ENCODE measurements at places on chromosomes 4 and X.

GRCh38 chr4:86326400-86326799, 33.5 kb downstream of the MAPK10 start:
- no peak for DNase-seq

DNA sequence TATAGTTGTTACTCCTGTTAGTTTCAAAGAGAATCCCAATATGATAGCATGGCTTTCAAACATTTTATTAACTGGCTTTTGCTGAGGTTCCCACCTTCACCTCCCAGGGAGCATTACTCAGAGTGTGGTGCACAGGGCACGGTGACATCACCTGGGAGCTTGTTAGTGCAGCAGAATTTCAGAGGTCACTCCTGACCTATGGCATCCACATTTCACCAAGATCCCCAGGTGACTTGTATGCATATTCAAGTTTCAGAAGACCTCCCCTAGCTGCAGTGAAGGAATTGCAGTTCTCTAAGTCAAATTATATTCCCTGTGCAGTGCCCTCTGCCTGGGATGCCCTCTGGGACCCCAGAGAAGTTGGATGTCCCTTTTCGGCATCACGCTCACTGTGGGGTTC, 29.7 kb upstream of the LNX1 start:
- no peak for DNase-seq

DNA sequence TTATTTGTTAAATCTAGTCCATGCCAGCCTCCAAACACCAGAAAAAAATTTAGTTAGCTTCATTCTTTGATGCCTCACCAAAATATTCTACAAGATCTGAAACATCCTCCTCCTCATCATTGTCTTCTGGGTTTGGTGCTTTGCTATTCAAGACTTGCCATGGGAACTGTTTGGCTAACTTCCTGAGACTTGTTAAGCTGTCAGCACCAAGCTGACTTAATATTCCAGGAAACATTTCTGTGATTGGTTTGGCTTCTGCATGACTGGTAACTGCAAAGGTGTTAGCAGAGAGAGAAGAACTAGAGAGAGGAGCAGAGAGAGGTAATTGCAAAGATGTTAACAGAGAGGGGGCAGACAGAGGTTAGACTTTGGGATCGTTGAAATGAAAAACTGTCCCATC, 101.3 kb downstream of the PALLD start:
- no peak for DNase-seq

GRCh38 chrX:17768997-17769396, 31.7 kb downstream of the SCML1 start:
- DNase-seq = no peak

- no peak for DNase-seq
These were observed 102.0 kb downstream of the CBR4 start for GRCh38 chr4:168908093-168908492.

GRCh38 chr4:159117564-159117963, 14.7 kb downstream of the RAPGEF2 start:
- no peak for DNase-seq

DNA sequence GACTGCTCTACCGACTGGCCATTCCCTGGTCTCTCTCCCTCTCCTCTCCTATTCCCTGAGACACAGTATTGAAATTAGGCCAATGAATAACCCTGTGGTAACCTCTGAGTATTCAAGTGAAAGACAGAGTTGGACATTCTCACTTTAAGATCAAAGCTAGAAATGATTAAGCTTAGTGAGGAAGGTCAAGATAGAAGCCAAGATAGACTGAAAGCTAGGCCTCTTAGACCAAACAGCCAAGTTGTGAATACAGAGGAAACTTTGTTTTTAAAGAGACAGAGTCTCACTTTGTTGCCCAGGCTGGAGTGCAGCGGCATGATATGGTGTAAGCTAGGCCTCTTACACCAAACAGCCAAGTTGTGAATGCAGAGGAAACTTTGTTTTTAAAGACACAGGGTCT, 64.6 kb downstream of the KDM6A start:
- no peak for DNase-seq

DNA sequence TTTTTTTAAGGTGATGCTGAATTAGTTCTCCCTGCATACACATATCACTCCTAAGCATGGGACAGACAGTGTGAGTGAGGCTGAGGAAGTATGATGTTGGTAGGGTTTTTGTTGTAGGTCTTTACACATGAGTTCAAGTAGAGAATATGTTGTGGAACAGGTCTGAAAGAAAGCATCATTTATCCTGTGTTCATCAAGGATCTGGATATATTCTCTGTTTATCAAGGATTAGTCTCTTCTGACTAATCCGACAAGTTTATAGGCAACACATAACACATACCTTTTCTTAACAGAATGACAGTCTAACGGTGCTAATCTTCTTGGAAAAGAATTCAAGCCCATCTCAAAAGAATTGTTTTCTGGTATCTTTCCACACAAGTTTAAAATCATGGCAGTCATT, 10.5 kb downstream of the SLIT2 start:
- DNase-seq = no peak

- no peak for DNase-seq
These were observed 58.6 kb upstream of the MCF2 start for GRCh38 chrX:139766545-139766983.

GRCh38 chr4:131613086-131613823, 1535.8 kb upstream of the PCDH10 start:
- DNase-seq = no peak

- peak; percentile 68 for DNase-seq
These were observed 89.9 kb downstream of the PLS3 start for GRCh38 chrX:115650916-115651315.

DNA sequence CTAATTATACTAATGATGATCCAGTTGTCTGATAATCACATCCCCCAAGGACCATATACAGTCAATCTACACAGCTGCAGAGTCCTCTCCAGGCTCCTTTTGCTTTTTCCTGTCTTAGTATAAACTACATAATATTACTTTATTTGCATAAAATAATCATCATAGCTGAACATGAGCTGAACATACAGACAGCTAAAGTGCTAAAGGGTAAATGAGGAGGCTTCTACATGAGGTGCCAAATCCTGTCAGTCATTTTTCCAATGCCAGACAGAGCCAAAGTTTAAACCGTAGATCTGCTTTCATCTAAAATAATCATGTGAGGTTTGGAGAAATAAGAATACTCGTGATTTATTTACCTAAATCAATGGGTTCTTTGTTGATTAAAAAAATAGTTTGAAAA, 1530.1 kb upstream of the PABPC4L start:
- DNase-seq = peak; percentile 27

GRCh38 chr4:179597301-179597700, 2155.1 kb upstream of the AGA start:
- no peak for DNase-seq

DNA sequence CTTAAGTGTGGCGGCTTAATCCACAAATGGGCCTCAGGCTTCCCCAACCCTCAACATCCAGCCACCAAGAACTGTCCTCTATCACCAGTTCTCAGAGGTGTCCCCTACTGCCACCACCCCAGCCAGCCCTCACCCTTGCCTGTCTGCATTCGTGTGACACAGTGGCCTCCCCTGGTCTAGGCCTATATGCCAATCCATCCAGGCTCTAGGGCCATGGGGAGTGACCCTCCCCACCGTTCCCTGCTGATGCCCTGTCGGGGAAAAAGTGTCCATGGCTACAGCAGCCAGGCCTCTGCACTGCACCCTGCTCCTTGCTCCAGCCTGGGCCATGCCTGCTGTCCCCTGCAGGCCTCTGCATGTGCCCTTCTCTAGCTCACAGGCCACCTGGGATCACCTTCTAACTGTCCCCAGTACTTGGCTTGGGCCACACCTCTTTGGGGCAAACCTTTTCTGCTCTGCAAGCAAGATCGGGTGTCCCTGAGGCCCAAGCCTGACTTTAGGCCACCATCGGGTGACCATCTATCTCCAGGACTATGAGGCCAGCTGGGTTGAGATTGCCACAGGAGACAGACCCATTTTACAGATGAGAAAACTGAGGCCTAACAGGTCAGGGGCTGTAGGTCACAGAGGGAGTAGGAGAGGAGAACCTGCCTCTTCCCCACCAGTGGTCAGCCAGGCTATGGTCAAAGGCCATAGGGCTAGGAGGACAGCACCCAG, 75.8 kb downstream of the JAKMIP1 start:
- no peak for DNase-seq

DNA sequence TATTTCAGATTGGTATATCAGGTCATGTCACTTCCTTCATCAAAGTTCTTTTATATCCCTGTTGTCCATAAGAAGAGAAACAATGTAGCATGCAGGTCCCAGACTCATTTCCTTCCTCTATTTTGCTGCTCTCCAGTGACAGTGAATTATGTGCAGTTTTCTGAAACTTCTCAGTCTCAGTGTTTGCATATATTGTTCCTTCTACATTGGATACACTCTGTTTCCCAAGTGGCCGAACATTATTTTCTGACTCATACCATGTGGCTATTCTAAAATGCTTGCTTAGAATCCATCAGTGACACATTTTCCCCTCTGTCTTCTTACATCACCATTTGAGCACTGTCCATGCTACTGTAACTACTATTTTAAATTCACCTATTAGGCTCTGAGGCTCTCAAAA, 305.7 kb downstream of the PDHA2 start:
- DNase-seq = no peak

DNA sequence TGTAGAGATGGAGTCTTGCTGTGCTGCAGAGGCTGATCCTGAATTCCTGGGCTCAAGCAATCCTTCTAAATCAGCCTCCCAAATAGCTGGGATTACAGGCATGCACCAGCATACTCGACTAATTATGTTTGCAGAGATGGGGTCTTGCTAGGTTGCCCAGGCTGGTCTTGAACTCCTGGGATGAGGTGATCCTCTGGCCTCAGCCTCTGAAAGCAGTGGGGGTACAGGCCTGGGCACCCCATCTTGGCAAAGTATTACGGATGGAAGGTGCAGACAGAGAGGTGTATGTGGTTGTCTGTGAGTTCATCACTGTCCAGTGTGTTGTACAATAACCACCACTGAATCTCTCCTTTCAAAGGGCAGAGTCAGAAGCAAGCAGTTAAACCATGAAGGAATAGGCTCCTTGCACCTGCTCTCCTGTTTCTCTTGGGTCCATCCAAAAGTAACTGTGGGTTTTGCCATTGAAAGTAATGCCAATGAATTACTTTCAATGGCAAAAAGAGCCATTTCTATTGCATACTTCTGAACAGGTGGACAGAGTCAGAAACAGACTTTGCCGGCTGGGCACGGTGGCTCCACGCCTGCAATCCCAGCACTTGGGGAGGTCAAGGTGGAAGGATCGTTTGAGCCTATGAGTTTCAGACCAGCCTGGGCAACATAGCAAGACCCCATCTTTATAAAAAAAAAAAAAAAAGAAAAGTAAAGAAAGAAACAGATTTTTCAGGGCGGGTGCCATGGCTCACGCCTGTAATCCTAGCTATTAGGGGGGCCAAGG, 7.0 kb upstream of the AKAP17A start:
- DNase-seq = no peak

DNA sequence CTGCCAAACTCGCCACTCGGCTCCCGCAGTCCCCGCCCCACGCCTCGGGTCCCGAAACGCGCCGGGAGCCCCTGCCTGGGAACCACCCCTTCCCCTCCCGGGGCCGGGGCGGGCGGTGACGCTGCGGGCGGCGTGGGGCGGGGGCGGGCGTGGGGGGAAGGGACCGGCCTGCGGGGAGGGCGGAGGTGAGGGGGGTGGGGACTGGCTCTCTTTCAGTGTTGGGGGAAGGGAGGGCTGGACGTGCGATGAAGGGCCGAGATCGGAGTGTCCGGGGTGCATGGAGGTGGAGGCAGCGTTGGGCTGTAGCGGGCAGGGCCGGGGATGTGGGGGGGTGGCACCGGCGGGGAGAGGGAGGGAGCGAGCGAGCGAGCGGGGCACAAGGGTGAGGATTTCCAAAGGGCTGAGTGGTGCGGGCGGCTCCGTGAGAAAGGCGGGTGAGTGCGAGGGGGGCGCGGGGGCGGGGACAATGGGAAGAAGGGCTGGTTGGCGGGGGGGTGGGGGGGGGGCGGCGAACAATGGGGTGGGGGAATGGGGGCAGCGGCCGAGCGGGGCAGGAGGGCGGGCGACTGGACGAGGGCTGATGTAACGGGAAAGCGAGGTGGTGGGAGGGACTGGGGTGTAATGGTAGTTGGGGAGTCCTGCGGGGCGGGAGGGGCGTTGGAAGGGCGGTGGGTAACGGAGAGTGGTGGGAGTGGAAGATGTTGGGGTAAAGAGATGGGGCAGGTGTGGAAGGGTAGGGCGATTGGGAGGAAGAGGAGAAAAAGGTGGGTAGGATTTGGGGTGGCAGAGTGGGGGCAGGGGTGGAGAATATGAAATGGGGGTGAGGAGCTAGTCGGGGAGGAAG, 578 bp downstream of the DCUN1D4 start:
- DNase-seq = peak; percentile 70

GRCh38 chrX:69503782-69504625, at the start of gene NALF2:
TSS of gene NALF2 (plus strand) at chrX:69504326. CDS start at chrX:69505283, 957 bp downstream.
- DNase-seq = peak; percentile 91

DNA sequence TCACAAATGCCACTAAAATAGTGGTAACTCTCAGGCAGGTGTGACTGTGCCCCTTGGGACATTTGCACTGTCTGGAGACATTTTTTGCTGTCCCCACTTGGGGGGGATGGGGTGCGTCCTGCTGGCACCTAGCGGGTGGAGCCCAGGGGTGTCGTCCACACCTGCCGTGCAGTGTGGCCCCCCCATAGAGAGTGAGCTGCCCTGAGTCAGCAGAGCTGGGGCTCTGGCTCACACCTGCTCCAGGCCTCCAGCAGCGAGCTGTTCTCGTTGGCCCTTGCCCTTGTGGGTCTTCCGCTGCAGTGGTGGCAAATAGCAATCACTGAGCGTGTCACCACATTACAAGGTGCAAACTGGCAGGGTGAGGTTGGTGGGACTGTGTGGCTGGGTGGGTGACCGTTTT, 64.6 kb downstream of the CLDN34 start:
- no peak for DNase-seq

DNA sequence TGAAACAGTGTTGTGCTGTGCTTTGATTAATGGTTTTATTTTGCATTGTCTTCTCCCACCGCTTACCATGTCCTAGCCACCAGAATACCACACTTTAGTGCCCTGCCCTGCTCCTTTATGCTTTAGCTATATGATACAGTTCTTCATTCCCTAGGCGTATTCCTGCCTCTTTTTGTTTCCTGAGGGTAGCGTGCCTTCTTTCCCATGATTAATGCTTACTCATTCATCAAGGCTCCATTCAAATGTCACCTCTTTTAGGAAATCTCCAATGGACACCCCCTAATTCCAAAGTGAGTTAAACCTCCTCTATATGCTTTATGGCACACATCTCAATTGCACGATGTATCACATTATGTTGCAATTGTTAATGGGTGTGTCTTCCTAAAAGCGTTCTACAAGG, 46.3 kb downstream of the SPANXD start:
- DNase-seq = no peak

GRCh38 chrX:54213603-54214002, 30.5 kb upstream of the FAM120C start:
- DNase-seq = no peak

GRCh38 chrX:110462957-110463356, 104.3 kb downstream of the RTL9 start:
- no peak for DNase-seq

Data from brain (organoid and tissue), 16 donors.